CD4-positive, alpha-beta T cell treated with Interleukin-1 beta for 1 hour (primary cell): ENCODE measurements at places on chromosomes 16 and 17.

DNA sequence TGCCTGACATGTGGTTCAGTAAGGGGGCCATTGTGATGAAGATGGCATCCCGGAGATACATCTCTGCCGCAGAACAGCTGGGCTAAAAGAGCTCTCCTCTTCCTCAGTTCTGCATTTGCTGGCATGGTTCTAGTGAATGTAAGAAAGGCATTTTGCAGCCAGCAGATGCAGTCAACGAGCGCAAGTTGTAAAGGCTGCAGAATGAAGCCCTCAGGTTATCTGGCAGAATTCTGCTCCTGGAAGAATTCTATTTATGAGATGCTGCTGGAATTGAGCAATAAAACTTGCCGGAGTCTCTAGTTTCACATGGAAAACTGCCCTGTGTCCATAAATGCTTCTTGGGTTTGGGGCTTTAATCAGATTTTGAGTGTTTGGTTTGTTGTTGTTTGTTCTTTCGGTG, 176.8 kb upstream of the HSBP1 start:
- DNase-seq: no peak

- no peak for DNase-seq
Measured at GRCh38 chr17:17795946-17796786, 40.6 kb downstream of the SREBF1 start.

DNA sequence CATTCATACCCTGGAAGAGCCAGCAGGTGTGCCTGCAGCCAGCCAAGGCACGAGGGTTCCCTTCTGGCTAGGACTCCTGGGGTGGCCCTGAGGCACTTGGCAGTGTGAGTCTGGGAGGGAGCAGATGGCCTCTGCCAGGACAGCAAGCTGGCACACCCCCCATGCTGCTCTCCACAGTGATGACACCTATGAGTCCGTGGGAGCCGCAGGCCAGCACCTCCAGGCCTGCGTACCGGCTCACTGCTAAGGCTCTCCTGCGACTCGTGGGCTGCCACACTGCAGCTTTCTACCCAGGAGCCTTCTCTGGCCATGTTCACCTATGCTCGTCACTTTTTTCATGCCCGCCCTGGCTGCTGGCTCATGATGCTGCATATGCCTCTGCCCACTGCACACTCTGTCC, 68.1 kb downstream of the NDEL1 start:
- DNase-seq: no peak

- no peak for DNase-seq
Measured at GRCh38 chr17:56699186-56699894, 105.8 kb downstream of the NOG start.

GRCh38 chr17:79262624-79263023, 188.0 kb downstream of the ENGASE start:
- DNase-seq: no peak

DNA sequence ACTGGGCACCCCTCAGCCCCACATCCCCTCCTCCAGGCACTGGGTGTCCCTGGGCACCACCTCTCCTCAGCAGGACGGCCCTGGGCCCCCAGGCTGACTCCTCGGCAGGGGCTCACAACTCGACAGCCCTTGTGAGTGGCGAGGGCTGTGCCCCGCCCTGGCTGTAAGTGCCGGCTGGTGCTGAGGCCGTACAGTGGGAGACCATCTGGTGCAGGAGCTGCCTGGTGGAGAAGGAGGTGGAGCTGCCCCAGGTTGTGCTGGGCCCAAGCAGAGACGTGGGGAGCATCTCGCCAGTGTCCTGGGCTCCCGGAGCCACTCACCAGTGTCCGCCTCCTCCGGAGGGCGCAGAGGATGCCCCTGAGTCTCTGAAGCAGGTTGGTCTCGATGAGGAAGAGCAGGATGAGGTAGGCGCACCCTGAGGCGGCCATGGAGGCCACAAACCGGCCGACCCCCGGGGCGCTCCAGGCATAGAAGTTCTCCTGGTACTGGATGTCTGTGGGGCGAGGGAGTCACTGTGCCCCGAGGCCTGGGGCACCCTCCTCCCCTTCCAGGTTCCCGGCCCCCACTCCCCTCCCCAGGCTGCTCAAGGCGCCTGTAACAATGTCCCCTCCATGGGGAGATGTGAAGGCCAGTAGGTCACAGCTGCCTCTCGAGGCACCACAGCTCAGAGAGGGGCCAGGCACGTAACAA, 15.1 kb upstream of the RNPS1 start:
- DNase-seq: no peak

- no peak for DNase-seq
Measured at GRCh38 chr17:74757931-74758847, 9.8 kb downstream of the NHERF1 start.

DNA sequence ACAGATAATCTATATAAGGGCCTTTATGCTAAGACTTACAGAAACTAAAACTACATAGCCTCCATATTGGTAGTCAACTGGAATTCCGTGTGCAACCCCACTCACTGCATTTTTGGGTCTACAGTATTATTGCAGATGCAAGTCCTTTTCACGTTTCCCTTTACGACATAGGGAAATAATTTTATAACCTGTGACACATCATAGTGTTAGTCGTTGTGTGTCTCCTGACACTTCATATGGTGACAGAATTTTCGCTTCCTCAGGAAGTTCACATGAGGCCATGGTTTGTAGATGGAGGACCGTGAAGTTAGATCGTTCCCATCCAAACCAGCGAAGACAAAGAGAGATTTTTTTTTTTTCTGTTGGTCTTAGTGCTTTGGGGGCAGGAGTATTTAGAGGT, 15.7 kb upstream of the MRC2 start:
- peak; percentile 15 for DNase-seq

DNA sequence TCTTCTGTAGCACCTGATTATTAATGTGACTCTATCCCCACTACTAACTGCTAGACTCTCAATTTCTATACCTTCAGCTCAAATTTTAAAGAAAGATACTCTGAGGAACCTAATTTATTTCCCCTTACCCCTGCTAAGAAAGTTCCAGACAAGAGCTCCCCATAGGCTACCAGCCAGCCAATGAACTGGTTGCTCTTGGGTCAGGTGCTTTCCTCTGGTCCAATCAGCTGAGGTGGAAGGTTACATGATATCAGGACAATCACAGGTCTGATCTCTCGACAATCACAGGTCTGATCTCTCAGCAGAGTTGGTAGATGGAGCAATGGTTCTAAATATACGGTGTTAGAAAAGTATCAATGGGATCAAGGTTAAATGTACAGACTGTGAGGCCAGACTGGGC, 86.8 kb downstream of the AXIN2 start:
- no peak for DNase-seq

GRCh38 chr16:2884041-2884451, 1.0 kb downstream of the FLYWCH2 start:
- DNase-seq: no peak

GRCh38 chr16:73043828-73044467, 4.0 kb downstream of the ZFHX3 start:
- no peak for DNase-seq

DNA sequence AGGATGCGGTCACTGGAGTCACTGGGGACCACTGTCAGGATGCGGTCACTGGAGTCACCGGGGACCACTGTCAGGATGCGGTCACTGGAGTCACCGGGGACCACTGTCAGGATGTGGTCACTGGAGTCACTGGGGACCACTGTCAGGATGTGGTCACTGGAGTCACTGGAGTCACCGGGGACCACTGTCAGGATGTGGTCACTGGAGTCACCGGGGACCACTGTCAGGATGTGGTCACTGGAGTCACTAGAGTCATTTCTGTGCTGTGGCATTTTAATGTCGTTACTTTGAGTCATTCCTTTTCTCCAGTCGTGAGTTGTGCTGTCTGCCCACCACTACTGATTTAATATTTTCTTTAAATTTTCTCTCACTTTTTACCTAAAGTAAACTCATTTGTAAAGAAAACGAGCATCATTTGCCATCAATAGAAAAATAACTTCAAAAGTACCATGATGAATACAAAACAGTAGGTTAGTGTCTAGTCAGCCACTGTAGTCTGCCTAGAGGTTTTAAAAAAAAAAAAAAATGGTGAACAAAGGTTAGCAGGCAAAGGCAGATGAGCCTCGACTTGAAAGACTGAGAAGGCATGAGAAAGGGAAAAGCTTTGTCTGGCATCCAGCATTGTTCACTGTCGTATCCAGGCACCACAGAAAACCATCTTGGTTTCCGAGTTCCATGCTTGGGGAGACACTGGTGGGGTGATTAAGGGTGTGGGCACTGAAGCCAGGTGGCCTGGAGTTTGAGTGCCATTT, 346.6 kb downstream of the SNX29 start:
- DNase-seq: peak; percentile 25

DNA sequence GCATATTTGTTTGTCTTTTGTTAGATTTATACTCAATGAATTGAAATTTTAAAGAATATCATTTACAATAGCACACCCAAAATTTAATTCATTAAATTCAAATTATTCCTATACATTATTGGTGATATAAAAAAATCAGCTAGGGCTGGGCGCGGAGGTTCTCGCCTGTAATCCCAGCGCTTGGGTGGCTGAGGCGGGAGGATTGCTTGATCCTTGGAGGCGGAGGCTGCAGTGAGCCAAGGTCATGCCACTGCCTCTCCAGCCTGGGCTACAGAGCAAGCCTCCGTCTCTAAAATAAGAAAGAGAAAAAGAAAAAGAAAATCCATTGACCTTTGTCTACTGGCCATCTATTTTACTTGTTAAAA, 4.5 kb upstream of the PRDM7 start:
- DNase-seq: no peak
